Right lung (tissue), 10 donors: ENCODE measurements at places on chromosomes 4 and X.
A peak's percentile ranks its signal among the peaks of the same experiment; 100 is the strongest.

GRCh38 chr4:10031668-10032590 is 10.6 kb upstream of the SLC2A9 start:
- DNase-seq: no peak

- DNase-seq: no peak
Observed at GRCh38 chr4:188295899-188296298, 156.7 kb downstream of the TRIML1 start.

- no peak for DNase-seq
Observed at GRCh38 chr4:80931631-80932081, 98.9 kb upstream of the BMP3 start.

- DNase-seq: no peak
Observed at GRCh38 chrX:11429538-11430085, 136.4 kb downstream of the AMELX start.

- peak; percentile 16 for DNase-seq
Observed at GRCh38 chrX:107025545-107025944, 25.5 kb upstream of the MORC4 start.

DNA sequence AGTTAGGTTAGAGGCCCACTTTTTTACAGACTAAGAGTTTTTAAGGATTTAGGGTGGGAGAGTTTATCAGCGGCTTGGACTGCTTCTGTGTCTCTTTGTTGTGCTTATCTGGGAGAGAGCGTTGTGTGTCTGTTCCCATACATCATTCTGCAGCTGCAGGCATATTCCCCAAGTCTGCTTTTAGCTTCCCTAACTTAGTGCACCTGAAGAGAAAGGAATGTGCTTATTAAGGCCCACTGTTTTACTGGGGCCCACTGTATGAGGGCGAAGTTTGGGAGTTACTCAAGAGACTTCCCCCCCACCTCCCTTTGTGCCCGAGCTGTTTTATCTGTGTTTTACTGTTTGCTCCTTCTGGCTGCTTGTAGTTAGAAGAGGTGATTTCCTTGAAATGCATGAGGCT is 31.9 kb downstream of the ART3 start:
- no peak for DNase-seq

- no peak for DNase-seq
Observed at GRCh38 chrX:19836337-19836736, 51.1 kb downstream of the SH3KBP1 start.

- no peak for DNase-seq
Observed at GRCh38 chr4:106062452-106062875, 167.2 kb downstream of the NPNT start.

- no peak for DNase-seq
Observed at GRCh38 chr4:142350871-142351270, 495.2 kb downstream of the INPP4B start.

GRCh38 chr4:185657183-185657582 is 121.9 kb upstream of the PDLIM3 start:
- DNase-seq: no peak

DNA sequence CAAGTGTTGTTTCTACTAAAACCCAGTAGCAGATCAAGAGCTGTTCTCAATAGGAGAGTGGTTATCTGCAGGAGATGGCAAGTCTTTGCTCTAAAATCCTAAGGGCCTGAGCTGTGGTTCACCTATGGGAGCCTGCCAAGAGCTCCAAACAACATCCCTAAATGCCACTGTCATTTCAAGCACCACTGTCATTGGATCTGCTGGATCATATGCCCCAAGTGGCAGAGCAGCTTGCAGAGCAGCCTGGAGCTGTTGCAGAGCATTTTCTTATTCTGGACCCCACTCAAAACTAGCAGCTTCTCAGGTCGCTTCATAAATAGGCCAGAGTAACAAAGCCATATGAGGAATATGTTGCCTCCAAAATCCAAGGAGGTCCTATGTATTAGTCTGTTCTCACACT is 59.6 kb downstream of the KANTR start:
- DNase-seq: no peak

GRCh38 chr4:177339477-177340374 is 30.1 kb downstream of the NEIL3 start:
- DNase-seq: no peak

DNA sequence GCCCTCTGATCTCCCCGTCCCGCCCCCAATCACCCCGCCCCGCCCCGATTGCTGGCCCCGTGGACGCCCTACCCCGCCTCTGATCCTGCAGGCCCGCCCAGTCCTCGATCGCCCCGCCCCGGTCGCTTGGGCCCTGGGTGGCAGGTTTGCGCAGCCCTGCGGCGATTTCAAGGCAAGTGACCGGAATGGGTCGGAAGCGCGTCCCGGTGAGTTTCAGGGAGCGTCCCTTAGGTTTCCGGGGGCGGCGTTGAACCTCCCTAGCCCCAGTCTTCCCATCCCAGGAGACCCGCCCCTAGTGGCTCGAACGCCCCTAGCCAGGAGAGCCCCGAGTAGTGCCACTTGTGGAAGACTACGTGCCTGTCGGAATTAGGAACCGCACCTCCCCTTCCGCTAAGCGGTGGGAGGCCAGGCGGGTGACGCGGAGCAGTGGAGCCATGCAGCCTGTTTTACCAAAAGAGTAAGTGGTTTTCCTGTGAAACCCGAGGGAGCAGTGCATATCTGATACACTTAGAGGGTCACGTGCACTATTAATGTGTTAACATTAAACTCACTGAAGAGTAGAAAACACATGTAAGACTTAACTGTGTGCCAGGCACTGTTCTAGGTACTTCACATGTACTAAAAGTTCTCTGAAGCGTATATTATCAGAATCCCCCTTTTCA is 354 bp upstream of the TEC start:
- DNase-seq: peak; percentile 85

- DNase-seq: no peak
Observed at GRCh38 chr4:165158762-165159161, 46.1 kb upstream of the TMEM192 start.

- no peak for DNase-seq
Observed at GRCh38 chr4:52713456-52713937, 37.7 kb downstream of the ERVMER34-1 start.

DNA sequence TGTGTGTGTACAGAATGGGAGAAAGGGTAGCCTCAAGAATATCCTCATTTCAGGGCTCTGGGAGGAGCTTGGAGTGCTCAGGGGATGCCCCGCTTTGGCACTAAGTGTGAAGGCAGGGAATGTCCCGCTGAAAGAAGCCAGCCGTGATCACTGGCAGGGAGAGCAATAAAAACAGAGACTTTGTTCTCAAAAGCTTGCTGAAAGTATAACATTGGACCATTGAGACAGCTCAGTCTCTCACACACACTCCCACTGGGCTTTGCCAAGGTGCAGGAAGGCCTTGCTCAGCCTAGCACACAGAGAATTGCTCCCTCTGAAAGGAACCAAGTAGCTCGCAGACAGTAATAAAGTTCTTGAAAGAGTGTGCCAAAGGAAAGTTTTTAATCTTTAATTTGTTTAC is 143.8 kb upstream of the SLITRK2 start:
- DNase-seq: no peak

DNA sequence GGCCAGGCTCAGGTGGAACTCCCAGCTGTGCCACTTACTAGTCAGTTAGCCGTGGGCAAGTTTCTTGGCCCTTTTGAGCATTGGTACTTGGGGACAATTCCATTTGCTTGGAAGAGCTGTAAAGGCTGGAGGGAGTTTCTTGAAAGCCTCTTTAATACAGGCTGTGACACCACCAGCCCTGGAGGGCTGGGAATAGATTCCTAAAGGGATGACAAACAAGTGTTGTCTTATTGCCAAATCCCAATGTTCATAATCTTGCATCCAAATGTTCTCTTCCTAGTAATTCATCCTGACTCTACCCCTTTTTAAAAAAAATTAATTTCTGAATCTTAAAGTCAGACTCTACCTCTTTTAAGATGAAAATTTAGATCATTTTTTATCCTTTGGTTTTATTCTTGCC is 14.6 kb upstream of the MED28 start:
- no peak for DNase-seq

DNA sequence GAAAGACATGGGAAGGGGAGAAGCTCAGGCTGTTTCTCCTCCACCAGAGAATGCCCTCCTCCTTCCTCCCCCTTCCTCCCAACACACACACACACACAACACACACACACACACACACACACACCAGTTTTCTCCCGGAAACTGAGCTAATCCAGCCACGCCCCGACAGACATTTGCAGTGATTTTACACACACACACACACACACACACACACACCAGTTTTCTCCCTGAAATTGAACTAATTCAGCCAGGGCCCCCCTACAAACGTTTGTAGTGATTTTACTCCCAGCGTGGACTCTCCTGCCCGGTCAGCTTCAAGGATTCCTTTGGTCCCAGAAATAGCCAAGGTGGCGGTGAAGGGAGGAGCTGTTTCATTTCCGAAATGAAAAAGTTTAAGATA is 32.9 kb upstream of the STX18 start:
- peak; percentile 85 for DNase-seq

GRCh38 chr4:5524446-5525299 is 183.7 kb downstream of the EVC2 start:
- DNase-seq: peak; percentile 80

DNA sequence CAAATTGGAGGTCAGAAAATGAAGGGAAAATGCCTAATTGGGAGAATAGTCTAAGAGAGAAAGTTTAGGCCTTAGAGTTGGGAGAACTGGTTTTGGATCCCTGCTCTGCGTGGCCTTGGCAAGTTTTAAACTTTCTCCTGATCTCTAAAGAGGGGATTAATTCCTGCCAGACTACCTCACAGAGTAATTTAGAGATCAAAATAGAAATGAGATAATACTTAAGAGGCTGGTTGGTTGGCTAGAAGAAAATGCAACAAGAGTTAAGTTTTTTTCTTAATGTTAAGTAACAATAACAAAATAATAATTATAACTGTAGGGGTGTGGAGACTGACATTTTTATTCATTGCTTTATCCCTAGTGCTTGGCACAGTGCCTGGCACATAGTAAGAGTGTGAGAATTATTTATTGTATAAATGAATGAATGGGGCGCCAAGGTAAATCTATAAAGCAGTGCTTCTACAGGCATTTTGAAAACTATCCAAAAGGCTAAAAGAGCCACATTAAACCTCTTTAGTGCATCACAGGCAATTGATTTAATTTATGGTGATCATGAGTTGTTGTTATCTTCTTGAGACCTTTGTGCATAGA is 160.5 kb downstream of the RASL11B start:
- no peak for DNase-seq

DNA sequence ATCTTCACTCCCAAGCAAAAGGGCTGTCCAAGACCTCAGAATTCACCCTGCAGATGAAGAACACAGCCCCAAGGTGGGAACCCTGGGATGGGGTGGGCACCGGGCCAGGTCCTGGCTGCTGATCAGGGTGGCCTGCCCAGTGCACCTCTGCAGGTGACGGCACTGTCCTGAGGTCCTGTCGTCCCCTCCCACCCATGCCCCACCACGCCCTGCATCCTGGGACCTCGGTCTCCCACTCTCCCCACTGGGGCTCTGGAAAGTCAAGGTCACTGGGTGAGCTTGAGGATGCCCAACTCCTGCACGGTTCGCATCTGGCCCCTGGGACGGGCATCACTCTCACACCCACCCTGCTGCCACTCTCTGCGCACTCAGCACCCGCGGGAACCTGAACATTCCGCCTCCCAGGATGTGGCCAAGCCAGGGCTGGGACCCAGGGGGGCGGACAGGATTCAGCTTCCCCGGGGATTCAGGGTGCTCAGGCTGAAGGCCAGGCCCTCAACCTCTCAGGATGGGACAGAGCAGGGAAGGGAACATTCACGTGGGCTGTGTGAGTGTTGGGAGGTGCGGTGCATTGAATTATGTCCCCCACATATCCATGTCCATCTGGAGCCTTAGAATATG is 115.9 kb downstream of the CPZ start:
- no peak for DNase-seq

GRCh38 chr4:186701273-186701672 is 22.4 kb downstream of the FAT1 start:
- DNase-seq: peak; percentile 59

DNA sequence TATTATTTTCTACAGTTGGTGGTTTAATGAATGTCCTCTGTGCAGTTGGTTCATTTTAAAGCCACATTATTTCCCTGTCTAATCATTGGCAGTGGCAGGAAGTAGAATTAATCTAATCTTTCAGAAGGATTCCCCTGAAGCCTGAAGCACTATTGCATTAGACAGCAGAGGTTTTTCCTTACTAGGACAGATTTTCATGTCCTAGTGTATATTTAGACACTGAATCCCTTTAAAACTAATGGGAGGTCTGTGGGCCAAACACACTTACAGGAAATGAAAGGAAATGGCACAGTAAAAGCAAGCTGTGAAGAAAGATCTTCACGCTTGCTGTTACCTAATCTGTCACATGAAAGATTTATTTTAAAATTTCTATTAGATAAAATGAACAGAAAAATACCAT is 165.2 kb downstream of the SLC39A8 start:
- peak; percentile 16 for DNase-seq

GRCh38 chr4:14375816-14376215 is 626.5 kb upstream of the CPEB2 start:
- DNase-seq: no peak

- DNase-seq: peak; percentile 67
Observed at GRCh38 chr4:159048166-159048886, 54.6 kb upstream of the RAPGEF2 start.

DNA sequence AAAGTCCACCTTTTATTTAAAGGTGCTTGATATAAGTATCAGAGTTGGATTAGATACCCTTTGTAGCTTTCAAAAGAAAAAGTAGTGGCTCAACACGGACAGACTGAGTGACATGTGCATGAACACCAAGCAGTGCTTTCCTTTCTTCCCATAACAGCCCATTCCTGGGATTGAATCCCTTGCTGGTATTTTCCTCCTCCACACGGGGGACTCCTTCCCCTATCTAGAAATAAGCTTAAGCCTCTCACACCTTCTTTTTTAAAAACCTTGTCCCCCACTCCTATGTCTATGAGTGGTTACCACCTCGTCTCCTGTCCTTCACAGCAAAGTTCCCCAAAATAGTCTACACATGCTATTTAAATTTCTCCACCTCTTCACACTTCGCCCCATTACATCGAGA is 5.1 kb downstream of the AP1S2 start:
- DNase-seq: no peak

GRCh38 chr4:7341491-7342222 is 93.1 kb downstream of the PSAPL1 start:
- no peak for DNase-seq

DNA sequence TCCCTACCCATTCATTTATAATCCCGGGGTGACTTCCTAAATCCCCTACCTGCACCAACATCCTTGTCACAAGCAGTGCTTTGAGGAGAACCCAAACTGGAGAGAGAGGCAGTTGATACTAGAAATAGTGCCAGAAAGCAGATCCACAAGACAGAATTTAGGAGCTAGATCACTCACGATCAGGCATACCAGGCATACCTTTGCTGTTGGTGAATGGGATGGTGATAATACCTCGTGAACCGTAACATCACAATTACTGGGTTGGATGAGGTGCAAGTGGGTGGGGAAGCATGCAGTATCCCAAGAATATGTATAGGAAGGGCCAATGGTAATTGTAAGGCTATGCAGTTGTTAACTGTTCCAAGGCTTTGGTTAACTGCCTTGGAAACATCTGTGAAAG is 129.3 kb downstream of the TMA16 start:
- no peak for DNase-seq

- DNase-seq: no peak
Observed at GRCh38 chr4:15186806-15187205, 184.5 kb downstream of the CPEB2 start.

GRCh38 chr4:172578712-172579111 is 589.9 kb upstream of the GALNT7 start:
- DNase-seq: no peak
